SK-N-DZ (cell line): ENCODE measurements at places on chromosomes 16 and 17.

- DNase-seq: no peak
These were observed 114.1 kb downstream of the NOG start for GRCh38 chr17:56707312-56708219.

DNA sequence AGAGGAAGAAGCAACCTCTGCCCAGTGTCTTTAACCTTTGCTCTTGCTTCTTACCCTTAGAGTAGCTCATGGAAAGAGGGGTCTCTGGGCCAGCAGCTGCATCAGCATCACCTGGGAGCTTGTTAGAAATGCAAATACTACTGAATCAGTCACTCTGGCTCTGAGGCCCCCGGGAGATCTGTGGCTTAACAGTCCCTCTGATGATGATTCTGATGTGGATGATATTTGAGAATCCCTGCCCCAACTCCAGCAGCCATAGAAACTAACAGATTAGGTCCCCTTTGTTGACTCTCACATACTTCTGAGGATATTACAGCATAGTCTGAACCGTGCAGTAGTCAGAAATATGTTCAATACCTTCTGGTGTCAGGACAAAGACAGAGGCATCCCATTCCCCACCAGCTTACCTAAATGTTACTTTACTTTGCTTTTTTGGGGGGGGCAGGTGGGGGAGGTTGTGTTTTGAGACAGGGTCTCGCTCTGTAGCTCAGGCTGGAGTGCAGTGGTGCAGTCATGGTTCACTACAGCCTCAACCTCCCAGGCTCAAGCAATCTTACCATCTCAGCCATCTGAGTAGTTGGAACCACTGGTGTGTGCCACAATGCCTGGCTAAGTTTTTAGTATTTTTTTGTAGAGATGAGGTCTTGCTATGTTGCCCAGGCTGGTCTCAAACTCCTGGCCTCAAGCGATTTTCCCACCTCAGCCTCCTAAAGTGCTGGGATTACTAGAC, 220.1 kb downstream of the CCDC182 start:
- DNase-seq: no peak

GRCh38 chr17:82296511-82297279, 20.7 kb downstream of the CD7 start:
- no peak for DNase-seq

DNA sequence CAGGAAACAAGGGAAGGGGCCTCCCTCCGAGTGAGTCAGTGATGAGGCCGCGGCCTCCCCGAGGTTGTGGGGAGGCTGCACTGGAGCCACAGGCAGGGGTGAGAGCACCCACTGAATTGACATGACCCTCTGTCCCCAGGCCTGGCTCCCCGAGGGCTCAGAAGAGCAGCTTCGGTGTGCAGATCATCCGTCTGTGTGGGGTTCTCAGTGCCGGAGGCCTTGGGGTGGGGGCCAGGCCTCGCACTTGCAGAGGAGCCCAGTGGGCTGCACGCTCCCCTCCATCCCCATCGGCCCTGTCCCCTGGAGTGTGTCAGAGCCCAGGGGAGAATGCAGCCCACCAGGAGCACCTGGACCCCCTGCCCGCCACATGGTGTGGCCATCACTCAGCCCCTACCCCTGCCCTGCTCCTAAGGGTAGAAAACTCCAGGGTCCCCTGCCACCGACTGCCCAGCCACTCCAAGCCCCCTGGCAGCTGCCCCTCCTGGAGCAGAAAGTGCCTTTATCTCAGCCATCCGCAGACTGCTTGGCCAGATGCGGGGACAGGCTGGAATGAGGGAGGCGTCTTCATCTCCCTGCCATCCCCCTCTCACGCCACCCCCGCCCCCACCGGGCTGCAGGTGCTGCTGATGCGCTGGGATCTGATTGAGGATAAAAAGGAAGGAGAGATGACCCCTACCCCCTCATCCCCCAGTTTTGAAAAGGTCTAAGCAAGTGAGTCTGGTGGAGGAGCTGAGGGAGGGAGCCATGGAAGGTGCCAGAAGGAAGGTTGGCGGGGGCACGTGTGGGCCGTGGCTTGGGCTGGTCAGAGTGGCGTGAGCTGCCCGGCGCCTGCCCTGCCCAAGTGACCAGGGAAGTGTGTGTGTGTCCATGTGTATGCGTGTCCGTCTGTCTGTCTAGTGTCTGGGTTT, 358.3 kb downstream of the SEC14L1 start:
- no peak for DNase-seq

- DNase-seq: no peak
These were observed 9.8 kb downstream of the SLC16A3 start for GRCh38 chr17:82238472-82239201.

GRCh38 chr16:814974-815373, 14.4 kb upstream of the GNG13 start:
- DNase-seq: no peak

DNA sequence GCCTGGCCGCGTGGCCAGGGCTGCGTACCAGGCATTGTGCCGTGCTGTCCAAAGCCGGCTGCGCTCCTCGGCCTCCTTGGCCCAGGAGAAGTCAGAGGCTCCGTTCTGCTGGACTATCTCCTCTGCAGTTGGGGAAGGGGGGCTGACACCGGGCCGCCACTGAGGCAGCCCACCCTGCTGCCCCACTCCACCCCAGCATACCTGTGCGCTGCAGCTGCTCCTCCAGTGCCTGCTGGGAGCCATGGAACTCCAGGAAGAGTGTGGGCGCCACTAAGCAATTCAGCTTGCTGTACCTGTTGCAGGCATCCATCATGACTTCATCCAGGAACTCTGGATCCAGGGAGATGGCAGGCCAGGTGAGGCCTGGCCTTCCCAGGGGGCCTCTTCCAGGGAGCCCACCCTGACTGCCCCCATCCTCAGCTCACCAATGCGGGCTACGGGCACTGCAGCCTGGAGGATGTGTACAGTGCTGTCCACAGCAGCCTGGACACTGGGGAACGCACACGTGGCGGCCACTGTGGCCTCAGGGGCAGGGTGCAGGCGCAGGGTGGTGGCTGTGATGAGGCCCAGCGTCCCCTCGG, 2.9 kb downstream of the LDHD start:
- no peak for DNase-seq

DNA sequence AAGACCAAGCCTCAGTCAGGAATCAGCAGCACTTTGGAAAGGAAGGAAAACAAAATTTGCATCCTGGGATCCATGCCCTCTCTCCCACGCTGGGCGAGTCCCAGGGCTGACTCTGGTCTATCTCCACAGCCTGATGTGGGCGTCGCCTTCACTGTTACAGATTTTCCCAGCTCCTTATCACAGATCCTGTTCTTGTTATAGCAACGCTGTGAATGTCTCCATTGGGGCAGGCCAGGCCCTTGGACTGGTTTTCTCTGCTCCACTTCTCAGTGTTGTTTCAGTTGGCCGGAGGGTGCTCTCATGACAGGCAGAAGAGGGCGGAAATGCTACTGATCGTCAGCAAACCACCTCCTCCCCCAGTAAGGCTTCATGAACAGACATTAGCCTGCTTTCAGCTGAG, 127.9 kb upstream of the CDH11 start:
- no peak for DNase-seq
